ENCODE measurements at places on chromosomes 2 and 18.

GRCh38 chr2:58197894-58198293 is 43.2 kb downstream of the FANCL start:
- DNase-seq, result no peak

GRCh38 chr2:64562148-64562784 is 38.1 kb downstream of the AFTPH start:
- no peak for DNase-seq

GRCh38 chr2:233470011-233470687 is 96.4 kb downstream of the USP40 start:
- no peak for DNase-seq

DNA sequence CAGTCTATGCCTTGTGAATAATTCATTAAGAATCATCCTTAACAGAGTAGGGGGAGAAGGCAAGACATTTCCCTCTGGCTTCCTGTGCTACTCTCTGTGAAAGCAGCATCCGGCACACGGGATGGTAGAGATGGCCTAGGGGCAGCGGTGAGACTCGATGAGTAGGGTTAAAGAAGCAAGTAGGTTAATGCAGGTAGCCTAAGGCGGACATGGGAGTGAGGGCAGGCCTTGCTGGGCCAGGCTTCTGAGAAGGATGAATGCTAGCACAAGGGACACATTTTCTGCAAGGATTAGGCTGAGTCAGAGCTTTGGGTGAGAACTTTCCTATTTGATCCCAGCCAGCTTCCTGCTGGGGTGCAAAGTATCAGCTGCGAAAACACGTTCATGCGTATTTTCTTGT is 80.8 kb downstream of the NXPH2 start:
- no peak for DNase-seq

DNA sequence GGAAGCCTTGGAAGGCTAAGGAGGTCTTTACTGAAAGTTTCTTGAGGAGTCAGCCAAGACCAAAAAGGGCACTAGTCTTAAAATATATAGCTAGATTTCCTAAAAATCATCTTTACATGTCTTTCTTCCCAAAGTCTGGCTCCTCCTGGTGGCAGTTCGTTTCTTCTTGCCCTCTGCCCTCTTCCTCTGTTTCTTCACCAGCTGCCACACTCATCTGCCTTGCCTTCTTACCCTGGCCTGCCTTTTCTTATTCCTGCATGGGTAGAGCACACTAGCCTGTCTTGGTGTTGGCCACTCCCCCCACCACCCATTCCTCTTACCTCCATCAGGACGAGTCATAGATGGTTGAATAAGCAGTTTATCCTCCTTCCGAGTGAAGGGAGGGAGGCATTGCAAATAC is 129.8 kb downstream of the RAPGEF4 start:
- DNase-seq, result no peak

- no peak for DNase-seq
Observed at GRCh38 chr2:61420991-61421544, 49.8 kb downstream of the USP34 start.

GRCh38 chr18:61954096-61954746 is 61.4 kb upstream of the RNF152 start:
- DNase-seq, result no peak

GRCh38 chr2:218577482-218578220 is 9.0 kb downstream of the CNOT9 start:
- no peak for DNase-seq

DNA sequence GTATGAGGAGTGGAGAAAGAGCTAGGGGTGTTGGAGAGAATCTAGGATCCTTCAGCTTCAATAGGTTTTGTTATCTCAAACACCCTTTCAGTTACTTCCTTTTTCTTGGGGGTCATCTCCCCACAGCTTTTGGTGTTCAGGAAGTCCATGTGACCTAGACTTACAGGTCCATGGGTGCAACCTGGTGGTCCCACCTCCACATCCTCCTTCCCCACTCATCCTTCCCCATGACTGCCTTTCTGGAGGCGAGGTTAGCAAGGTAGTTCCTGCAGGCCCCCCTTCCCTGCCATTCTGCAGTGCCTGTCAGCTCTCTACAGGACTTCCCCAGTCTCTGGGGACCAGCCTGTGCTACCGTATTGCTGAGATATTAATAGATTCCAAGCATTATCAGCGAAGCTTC is 107.6 kb downstream of the TMEM17 start:
- DNase-seq, result no peak

- DNase-seq, result no peak
Observed at GRCh38 chr18:55361492-55362250, 226.3 kb downstream of the TCF4 start.

DNA sequence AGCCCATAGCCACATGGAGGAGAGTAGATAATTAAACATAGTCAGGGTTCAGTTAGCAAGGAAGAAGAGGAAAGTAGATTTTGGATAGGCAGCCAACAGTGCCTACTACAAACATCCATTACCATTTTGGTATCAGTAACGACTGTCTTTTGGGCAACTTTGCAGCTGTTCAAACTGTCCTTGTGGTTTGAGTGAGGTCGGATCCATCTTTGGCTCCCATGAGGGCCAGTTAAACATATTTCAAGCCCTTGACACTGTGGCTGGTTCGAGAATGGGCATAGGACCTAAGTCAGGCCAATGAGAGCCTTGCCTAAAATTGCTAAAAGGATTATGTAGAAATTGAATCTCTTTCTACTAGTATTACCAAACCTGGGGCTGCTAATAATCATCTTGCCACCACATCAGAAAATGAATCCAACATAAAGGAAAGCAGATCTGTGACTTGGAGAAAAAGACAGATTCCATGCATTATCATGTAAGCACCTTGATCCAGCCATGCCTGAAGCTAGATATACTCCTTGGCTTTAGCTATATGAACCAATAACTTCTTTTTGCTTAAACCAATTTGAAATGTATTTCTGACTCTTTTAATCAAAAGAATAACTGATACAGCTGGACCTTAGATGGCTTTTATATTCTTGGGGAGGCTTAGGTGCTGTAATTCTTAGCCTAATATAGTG is 75.0 kb upstream of the STAM2 start:
- DNase-seq, result no peak

- DNase-seq, result no peak
Observed at GRCh38 chr18:9764011-9764481, 55.9 kb downstream of the RAB31 start.

- DNase-seq, result no peak
Observed at GRCh38 chr18:43563780-43564179, 286.5 kb upstream of the SYT4 start.

GRCh38 chr2:212345966-212346365 is 192.6 kb downstream of the ERBB4 start:
- no peak for DNase-seq

DNA sequence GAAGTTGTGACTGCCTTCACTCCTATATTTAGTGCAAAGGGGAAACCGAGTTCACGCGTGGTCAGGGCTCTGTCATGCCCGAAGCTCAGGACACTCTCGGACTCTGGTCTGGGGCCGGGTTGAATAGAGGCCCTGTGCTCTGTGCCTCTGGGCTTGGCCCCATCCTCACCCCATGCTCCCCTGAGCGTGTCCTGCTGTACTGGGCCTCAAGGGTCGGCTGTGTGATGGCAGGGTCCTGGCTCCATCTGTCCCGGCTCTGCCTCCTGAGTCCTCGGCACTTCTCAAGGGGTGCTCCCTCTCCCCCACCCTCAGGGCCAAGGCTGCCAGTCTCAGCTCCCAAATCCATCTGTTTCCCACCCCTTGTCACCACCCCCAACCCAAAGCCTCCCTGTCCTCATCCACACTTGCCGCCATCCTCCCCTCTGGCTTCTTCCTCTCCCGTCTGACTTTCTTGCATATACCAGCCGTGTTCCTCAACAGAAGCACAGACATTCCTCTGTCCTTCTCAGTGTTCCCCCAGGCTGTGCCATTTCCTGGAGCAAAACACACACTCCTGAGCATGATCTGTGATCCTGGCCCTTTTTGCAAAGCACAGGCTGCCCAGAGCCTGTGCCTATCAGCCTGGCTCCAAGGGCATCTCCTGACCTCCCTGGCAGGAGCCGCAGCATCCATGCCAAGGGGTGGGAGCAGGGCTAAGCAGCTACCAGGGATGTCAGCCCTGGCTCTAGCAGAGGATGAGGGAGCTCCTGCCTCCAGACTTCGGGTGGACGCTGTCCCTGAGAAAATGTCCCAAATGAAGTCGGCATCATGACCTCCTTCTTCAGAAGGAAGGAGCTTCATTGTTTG is 64.2 kb upstream of the OTOS start:
- no peak for DNase-seq

DNA sequence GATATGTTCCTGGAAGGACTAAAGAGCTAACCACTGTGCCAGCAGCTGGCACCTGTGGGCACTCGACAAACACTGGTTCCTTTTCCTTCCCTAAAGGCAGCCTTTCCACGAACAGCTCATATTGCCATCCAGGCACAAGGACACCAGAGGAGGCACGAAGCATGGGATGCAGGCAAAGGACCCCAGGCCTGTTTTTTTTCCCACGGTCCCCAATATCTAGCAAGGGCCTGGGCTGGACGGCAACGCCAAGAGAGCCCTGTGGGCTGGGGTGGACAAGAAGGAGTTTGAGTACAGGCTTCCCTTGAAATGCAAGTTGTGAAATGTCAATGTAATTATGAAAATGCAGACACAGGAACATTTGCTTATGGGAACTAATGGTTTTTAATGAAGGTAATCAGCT is 135.9 kb downstream of the CYP26B1 start:
- no peak for DNase-seq

- DNase-seq, result no peak
Observed at GRCh38 chr18:3468833-3469232, 18.9 kb downstream of the TGIF1 start.

- DNase-seq, result no peak
Observed at GRCh38 chr2:222976521-222977061, 75.4 kb upstream of the KCNE4 start.

DNA sequence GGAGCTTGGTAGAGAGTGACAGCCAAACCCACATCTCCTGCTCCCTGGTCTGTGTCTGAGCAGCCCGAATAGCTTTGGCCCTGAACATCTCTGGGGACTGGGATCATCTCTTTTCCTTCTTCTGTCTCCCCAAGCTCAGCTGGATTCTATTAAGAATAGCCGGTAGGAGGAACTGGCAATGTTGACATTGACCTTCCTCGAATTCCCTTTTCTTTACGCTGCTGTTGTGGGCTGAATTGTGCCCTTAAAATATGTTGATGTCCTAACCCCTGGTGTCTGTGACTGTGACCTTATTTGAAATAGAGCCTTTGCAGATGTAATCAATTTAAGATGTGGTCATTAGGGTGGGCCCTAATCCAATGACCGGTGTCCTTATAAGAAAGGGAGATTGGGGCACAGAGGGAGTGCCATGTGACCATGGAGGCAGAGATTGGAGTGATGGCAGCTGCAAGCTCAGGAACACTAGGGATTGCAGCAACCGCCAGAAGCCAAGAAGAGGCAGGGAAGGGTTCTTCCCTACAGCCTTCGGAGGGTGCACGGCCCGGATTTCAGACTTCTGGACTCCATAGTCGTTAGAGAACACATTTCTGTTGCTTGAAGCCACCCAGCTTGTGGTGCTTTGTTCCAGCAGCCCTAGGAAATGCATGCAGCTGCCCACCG is 5.8 kb upstream of the SFTPB start:
- no peak for DNase-seq

GRCh38 chr18:75923169-75923568 is 495.7 kb upstream of the SMIM21 start:
- no peak for DNase-seq

DNA sequence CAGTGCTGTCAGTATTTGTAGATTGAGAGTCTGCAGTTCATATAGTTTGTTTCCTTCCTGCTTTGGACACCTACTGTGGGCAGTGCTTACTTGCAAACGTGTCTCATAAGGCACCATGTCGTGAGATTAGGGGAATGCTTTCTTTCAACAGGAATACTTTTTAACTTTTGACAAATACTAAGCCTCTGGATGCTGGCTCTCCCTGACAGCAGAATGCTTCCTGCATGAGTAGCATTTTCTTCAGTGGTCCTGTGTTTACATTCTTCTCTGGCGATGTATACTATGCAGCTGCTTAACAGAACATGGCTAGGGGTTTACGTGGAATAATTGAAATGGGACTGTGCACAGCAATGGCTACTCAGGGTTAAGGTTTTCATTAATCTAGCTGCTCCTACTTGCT is 807.5 kb downstream of the MBD2 start:
- no peak for DNase-seq

GRCh38 chr2:143088388-143088787 is 40.8 kb upstream of the ARHGAP15 start:
- DNase-seq, result no peak

DNA sequence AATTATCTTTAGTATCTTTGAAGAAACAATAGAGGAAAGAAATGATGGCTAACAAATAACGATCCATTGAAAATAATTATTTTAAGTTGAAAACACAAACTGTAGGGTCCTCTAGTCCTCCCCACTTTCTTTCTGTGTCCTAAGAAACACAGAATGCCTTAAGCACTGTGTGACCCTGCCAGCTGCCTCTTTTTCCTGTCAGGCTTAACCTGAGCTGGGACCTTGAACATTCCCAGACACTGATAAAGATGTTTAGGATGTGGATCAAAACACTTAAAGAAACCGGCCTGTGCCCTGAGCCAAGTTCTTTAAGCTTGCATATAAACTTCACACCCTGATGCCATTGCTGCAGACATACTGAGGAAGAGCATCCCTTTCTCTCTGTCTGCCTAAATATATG is 755.4 kb upstream of the VRK2 start:
- no peak for DNase-seq

DNA sequence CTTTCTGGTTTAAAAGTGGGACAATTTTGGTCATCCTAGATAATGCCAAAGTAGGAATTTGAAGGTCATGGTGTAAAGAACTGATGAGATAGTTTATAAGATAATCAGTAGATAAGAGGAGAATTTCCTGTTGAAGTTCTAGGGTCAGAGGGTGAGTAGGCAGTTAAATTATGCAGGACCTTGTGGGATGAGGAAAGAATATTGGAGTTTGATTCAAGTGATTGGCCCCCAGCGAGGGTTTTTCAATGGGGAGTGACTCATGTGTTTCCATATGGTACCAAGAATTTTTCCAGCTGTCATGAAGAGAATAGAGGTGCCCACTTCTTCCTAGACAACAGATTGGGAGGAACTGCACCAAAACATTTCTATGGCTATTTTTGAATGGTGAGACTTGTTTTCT is 940.2 kb upstream of the ZEB2 start:
- no peak for DNase-seq

- no peak for DNase-seq
Observed at GRCh38 chr18:10591896-10592295, 66.1 kb downstream of the NAPG start.

DNA sequence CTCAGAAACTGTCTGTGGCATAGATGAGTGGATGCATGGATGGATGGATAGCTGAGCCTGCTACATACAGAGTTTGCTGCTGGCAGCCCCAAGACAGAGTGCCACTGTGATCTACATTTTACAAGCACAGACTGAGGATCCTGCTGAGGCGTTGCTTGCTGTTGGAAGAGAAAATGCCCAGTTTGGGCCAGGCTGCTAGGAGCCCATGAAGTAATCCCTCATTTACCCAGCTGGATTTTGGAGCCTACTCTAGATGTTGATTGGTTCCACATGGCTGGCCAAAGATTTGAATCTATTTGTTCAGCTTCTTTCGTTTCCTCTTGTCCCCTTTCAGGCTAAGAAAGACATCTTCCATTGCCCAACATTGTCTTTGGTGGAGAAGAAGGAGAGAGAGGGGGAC is 261.3 kb downstream of the CLIP4 start:
- no peak for DNase-seq
